ENCODE measurements at places on chromosomes 4 and X. TPM values are rescaled to one million over a fixed set of nuclear protein-coding genes. Genes with fewer than 3 reads are reported as not detected.

GRCh38 chrX:119402588-119402987 lies 3.5 kb downstream of the SLC25A43 start:
- DNase-seq, result no peak

The DGAT2L6 gene
- total RNA-seq, result not detected

DNA sequence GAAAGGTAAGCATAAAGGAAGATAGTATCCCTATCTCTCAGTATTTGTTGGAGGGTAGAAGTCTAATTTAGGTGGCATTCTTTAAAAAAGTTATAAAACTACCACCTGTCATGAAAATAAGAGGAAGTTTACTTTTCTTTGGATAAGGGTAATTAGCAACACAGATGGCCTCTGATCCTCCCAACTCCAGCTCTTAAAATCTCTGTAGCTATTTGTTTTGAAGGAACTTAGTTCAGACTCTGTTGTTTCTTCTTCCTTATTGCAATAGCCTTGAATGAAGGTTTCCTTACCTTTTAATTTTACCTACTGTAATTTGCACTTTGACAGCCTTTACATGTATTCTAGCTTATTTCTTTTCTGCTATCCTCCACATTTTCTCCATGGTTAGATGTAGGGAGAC lies 1261.3 kb downstream of the RAPGEF2 start:
- no peak for DNase-seq

- no peak for DNase-seq
These were observed 76.7 kb downstream of the FNIP2 start for GRCh38 chr4:158845311-158846041.

DNA sequence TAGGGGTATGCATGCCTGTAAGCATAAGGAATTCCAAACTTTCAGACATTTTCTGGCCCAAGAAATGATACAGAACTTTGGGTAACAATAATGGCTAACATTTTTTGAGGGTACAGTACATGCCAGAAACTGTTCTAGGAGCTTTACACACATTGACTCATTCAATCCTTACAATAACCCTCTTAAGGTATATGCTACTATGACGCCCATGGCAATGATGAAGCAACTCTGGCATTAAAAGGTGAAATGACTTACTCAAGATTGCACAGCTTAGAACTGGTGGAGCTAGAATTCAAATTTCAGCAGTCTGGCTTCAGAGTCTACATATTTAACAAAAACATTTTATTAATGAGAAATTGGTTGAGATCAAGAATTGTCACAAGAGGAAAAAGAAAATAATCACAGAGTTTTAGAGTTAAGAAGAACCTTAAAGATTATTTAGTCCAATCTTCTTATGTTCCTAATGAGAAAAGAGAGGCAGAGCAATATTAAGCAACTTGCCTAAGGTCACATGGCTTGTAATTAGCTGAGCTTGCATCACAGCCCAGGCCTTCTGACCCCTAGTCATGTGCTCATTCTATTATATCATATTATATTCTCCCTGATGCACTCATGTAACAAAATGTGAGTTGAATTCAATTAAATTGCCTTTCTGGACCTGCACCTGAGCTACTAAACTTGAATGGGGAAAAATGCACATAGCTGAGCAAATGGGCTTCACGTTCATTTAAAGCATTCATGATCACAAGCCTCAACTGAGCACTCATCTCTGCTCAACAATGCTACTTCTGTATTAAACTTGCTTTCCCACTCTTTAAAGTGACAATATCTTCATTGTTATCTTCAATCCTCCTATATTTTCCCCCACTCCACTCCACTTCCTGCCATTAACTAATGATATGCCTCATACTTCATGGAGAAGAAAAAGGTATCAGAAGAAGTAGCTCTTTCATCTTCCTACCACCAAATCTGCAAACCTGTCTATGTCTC lies 73.2 kb downstream of the ENOX2 start:
- DNase-seq, result no peak

GRCh38 chrX:130080791-130081367 lies 29.4 kb downstream of the ELF4 start:
- no peak for DNase-seq

- DNase-seq, result no peak
These were observed 3.7 kb downstream of the GABRQ start for GRCh38 chrX:152641256-152641875.

GRCh38 chr4:13511101-13511500 lies 27.0 kb upstream of the RAB28 start:
- no peak for DNase-seq

The TNIP3 gene
- 0.47 TPM for total RNA-seq

The ABRAXAS1 gene
- total RNA-seq, result 7.8 TPM

DNA sequence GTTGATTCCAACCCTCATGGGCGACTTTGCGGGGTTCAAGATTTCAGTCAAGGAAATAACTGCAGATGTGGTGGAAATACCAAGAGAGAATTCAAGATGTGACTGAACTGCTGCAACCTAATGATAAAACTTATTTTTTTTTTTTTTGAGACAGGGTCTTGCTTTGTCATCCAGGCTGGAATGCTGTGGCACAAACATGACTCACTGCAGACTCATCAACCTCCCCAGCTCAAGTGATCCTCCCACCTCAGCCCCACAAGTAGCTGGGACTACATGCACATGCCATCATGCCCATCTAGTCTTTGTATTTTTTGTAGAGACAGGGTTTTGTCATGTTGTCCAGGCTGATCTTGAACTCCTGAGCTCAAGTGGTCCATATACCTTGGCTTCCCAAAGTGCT lies 19.5 kb upstream of the WDFY3 start:
- no peak for DNase-seq

- DNase-seq, result no peak
These were observed 351.4 kb upstream of the SMIM31 start for GRCh38 chr4:164402554-164402953.

DNA sequence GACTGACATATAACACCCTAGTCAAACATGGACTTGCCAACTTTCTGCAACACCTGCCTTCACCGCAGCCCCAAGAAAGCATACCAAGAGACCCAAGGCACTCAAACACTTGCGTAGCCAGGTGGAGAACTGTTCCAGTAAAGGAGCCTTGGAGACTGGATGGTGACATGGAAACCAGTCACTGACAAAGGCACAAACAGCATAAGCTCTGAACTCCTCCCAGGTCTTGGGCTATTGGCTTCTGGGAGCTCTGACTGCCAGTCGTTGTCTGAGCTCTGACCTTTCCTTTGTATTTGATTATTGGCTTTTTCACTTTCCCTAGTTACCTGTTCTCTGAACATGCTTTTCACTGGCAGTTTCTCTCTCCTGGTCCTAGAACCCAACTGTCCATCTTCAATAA lies 38.3 kb downstream of the ARAP2 start:
- DNase-seq, result no peak

- no peak for DNase-seq
These were observed 283.0 kb downstream of the GASK1B start for GRCh38 chr4:157889788-157890187.

The ASMT gene
- not detected for total RNA-seq

DNA sequence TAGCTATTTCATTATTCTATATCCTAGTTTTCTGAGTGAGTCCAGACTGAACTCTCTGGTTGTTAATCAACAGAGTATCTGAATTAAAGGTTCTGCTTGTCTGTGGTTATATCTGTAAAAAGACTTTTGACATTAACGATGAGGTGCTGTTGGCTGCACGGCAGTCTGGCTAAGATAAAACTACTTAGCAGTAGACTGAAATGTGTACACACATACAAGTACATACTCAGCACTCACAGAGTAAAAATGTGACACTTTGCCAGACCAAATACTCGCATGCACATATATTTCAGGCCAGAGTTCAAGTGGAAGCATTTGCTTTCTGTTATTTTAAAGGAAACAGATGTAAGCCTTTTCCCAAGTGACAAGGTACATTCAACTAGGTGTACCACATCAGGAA lies 80.5 kb downstream of the PRDM5 start:
- DNase-seq, result no peak

- no peak for DNase-seq
These were observed 44.3 kb downstream of the CCNG2 start for GRCh38 chr4:77201343-77201742.

DNA sequence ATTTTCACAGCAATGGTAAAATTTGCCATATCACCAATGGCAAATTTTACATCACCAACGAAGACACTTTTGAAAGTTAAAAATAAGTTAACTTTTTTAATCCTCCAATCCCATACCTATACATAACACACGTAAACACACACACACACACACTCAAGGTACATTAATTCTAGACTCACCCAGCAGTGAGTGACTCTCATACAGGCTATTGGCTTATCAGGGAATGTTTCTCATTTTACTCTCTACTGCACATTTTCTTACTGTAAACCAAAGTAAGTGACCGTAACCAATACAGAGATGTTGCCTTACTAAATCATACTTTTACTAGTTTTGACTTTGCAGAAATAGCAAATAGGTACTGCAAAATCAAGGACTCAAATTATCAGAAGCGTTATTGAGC lies 2.3 kb downstream of the VEGFC start:
- no peak for DNase-seq

The CFP gene
- total RNA-seq, result 0.66 TPM

DNA sequence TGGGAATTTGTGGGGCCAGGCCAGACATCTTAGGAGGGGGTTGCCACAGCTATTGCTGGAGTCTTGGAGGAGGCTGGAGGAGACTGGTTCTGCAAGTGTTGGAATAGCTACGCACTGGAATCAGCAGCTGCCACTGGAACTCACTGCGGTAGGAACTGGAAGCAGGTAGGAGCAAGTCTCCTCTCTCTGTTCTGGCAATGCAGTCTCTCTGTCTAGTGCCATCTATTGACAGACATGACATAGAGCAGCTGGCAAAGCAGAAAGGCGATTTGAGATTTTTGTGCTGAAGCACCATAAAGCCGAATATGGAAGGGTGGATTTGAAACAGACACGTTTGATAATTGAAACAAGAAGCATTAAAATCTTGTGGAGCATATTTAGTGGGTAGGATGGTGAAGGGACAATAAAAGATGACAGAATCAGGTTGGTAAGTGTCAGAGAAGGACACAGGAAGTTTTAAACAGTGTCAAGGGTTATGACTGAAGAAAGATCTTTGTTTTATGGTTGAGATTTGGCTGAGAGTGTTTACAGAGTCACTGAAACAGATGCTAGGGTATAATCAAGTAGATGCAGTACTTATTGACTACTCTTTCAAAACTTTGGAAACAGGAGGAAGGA lies 23.5 kb upstream of the SYNPO2 start:
- DNase-seq, result peak; percentile 19

The NLGN3 gene
- total RNA-seq, result not detected

DNA sequence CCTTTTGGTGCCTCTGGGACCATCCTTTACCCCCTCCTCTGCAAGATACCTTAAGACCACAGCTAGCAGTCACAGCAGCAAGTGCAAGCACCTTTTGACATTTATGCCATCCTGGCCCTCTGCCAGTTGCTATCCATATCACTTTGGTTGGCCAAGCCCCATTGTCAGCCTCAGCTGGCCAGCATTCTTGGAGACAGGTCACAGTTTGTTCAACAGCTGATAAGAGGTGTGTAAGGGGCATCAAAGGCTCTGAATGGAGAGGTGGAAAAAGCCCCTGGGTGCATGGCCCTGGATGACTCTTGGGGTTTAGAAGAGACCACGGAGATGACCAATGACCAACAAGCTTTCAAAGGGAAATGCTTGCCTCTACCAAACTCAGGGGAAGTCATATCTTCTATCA lies 133.6 kb upstream of the MAMLD1 start:
- DNase-seq, result no peak

The IGFBP7 gene
- total RNA-seq, result 1,151 TPM

DNA sequence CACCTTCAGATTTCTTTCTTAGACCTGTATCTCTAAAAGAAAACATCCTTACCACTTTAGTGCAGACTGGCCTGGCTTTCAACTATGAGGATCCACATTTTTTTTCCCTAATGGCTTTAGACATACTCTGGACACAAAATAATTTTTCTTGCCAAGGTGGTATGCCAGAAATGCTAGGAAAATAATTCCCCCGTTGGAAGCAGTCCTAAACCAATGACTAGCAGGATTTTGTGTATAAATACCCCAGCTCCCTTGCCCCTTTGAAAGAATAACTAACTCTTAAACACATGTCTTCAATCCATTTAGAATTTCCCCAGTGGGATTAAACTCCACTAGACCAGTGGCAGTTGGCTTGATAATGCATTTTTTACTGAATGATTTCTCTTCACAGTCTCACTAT lies 500.5 kb upstream of the FTHL17 start:
- DNase-seq, result no peak

The SCD5 gene
- 17.2 TPM for total RNA-seq

GRCh38 chr4:5710961-5711478 lies at the start of gene EVC:
Gene EVC, plus strand, starts transcription at chr4:5711201. Its CDS starts 180 bp downstream, at chr4:5711381.
- peak; percentile 77 for DNase-seq

- no peak for DNase-seq
These were observed 165.3 kb upstream of the GPC4 start for GRCh38 chrX:133580625-133581024.

The USP27X gene
- 0.87 TPM for total RNA-seq

GRCh38 chr4:56314207-56314915 lies 72.9 kb downstream of the AASDH start:
- DNase-seq, result no peak

The XAGE3 gene
- total RNA-seq, result not detected

- no peak for DNase-seq
These were observed 346.5 kb upstream of the FAT1 start for GRCh38 chr4:187070158-187070557.

The NAA11 gene
- not detected for total RNA-seq

The ADGRG4 gene
- total RNA-seq, result not detected

- no peak for DNase-seq
These were observed 11.2 kb upstream of the GNRHR start for GRCh38 chr4:67765401-67765800.

DNA sequence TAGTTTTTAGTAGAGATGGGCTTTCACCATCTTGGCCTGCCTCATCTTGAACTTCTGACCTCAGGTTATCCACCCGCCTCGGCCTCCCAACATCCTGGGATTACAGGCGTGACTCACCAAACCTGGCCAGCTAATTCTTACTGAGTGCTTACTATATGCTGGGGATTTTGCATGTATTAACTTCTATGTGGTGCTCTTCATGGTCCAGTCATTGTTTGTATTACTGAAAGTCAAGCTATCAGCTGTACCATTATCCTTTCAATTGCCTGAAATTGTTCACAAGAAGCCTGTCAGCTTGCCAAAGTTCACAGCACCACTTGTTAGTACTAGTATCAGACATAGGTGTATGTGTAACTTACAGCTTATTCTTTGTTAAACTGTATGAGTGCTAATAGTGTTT lies 1272.1 kb downstream of the ARAP2 start:
- DNase-seq, result no peak

The BGN gene
- 0.08 TPM for total RNA-seq
